ENCODE measurements at places on chromosomes 2 and 18.

- no peak for DNase-seq
Measured at GRCh38 chr2:151560289-151560688, 150.6 kb downstream of the RIF1 start.

DNA sequence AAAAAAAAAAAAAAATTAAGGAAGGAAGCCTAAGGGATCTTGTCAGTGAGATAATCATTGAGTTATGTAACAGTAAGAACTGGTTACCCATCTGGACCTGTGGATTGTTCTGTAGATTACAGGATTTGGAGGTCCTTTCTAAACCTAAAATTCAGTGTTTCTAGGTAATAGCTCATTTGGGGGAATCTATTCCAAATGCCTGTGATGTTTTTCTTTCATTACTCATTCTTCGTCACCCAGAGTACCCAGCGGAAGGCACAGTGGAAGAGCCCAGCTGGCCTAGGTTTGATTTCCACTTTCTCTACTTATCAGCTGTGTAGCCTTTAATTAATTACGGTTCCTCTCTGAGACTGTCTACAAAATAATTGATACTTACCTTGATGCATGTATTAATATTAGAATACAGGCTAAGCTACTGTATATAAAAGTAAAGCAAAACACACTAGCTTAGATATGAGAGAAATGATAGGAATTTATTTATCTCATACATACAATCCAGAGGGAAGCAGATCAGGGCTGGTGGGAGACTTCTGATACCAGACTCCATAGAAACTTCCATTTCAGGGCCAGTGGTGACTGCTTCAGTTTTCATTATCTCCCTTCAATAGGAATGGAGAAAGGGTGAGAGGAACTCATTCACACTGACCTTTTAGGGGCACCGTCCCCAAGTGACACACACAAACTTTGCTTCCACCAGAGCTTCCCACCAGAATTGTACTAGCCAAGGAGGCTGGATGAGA, 115.8 kb upstream of the NOSTRIN start:
- DNase-seq: no peak

- no peak for DNase-seq
Measured at GRCh38 chr2:222525811-222526210, 101.5 kb downstream of the SGPP2 start.

- peak; percentile 42 for DNase-seq
Measured at GRCh38 chr18:79507076-79507545, 111.4 kb downstream of the NFATC1 start.

DNA sequence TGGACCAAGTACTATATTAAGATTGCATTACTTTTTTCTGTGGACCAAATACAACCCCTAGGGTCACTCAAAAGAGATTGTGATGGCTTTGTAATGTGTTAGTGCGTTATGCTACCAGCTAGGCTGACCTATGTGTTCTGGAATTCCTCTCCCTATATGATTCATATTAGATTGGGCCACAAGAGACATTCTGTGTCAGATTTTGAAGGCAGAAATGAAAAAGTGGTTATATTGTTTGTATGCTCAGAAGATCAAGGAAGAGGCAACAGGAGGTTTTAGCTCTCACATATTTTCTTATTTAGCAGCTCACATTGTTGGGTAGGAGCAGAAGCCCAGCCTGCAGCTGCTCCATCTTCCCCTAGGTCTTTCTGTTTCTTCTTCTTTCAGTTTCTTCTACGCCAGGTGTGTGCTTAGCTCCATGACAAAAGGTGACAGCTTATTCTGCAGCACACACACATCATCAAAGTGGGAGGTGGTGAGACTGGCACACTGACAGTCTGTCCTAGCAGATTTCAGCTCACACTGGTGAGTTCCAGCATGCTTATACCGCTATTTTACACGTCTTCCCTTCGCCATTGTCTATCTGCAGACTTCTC, 156.8 kb upstream of the UBE2E3 start:
- no peak for DNase-seq

GRCh38 chr18:76953583-76954233, 131.4 kb downstream of the ZNF236 start:
- DNase-seq: no peak

GRCh38 chr2:83705146-83705545, 753.9 kb downstream of the SUCLG1 start:
- no peak for DNase-seq

GRCh38 chr2:187544371-187545080, 9.7 kb downstream of the TFPI start:
- no peak for DNase-seq

DNA sequence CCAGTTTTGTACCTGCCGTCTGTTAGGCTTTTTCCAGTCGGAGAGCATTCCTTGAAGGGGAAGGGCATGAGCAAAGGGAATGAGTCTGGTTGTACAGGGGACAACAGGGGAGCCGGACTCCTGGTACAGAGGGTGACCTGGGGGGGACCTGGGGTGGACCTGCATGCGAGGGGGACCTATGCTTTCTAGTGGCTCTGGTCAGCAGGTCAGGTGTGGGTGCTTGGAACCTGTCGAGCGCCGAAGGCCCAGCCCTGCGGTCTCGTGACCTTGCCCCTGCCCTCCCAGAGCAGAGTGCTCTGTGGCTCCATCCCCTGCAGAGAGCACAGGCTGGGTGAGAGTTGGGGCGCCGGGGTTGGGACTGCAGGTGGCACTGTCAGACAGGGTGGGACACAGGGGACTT, 96.7 kb upstream of the ASAP2 start:
- DNase-seq: no peak

DNA sequence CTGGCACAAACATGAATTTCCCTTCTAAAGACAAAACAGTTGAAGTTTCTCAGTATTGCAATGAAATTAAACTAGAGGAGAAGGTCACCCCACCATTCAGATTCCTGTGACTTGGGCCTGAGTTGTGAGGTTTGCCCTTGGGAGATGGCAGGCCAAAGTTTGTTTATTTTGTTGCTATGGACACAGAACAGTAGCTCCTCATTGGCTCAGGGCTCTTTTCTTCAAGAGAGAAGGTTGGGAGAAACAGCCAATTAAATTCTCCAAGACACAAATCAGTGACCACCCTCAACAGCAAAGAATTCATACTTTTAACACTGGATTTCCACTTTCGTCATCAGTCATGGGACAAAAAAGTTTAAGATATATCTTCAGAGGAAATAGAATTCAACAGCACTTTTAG, at the start of gene FLACC1:
Gene FLACC1 (minus strand): TSS at position 125 of the 400 bp plus-strand sequence. CDS start 5,941 bp downstream, outside the sequence.
- no peak for DNase-seq

DNA sequence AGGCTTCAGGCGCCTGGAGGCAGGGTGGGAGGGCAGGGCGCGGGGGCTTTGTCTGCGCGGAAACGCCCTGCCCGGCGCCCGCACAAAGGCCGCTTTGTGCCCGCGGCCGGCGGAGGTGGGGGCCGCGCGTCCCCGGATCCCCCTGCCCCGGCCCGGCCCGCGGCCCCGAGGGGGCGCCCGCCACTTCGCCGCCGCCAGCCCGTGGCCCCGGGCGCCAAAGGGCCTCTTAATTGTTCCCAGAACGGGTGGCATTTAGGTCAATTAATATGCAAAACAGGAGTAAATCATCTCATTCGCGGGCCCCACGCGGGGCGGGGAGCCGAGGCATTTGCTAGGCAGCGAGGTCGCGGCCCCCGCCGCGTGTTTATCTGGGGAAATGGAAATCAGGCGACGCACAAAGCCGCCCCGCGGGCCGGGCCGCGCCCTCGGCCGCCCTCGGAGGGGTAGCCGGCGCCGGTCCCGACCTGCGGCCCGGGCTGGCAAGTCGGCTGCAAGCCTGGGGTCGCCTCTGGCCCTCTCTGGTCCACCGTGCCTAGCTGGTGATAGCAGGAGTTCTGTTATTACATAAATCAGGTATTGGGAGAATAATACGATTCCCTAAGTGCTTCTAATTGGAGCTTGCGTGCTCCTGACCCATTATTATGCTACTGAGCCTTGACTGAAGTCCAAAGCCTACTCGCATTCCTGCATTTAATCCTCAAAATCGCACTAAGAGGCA, 148.2 kb upstream of the GLI2 start:
- DNase-seq: no peak

- DNase-seq: no peak
Measured at GRCh38 chr2:22998359-22998758, 386.6 kb upstream of the KLHL29 start.

DNA sequence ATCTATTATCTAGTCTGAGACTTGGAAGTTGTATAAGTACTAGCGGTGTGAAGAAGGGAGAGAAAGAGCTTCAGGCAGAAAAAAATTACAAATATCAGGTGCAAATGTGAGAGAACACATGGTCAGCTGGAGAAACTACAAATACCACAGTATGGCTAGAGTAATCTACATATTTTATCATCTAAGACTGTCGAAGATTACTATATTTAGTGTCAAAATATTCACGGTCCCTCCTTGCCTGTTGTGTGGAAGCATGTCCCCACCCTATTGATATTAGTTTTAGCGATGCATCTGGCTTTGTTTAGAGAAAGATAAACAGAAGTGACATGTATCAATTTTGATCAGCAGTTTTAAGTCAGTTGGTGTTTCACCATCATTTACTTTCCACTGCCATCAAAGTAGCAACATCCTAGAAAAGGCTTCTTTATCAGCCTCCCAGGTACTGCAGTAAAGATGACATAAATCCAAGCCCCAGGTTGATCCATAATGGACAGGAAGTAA, 90.5 kb upstream of the ITGA4 start:
- DNase-seq: no peak

DNA sequence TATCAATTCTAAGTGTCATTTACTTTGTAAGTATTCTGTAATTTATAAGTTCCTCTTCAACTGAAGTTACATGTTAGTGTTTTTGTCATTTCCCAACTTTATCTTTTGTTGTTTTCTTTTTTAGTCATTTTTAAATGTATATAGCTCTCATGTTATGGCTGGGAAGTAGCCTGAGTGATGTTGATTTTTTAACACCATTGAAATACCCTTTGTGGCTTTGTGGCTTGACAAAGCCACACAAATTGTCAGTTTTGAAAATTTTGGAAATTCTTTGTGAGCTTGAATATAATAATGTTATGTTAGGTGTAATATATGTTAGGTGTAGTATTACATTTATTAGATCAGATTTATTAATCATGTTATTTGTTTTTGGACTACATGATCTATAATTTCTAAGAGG, 16.7 kb downstream of the DNAJC10 start:
- DNase-seq: no peak

GRCh38 chr18:51659781-51660180, 462.3 kb upstream of the MEX3C start:
- DNase-seq: no peak

- no peak for DNase-seq
Measured at GRCh38 chr2:16404551-16405300, 260.9 kb downstream of the CYRIA start.

- no peak for DNase-seq
Measured at GRCh38 chr2:225196579-225196978, 154.3 kb upstream of the DOCK10 start.

GRCh38 chr18:78735131-78736014, 244.2 kb upstream of the SALL3 start:
- DNase-seq: no peak

GRCh38 chr18:25979369-25980040, 110.9 kb downstream of the SS18 start:
- DNase-seq: no peak

- DNase-seq: no peak
Measured at GRCh38 chr2:238802957-238803356, 44.9 kb upstream of the TWIST2 start.

- no peak for DNase-seq
Measured at GRCh38 chr2:231334981-231335380, 60.5 kb upstream of the B3GNT7 start.

GRCh38 chr2:134227666-134228065, 26.2 kb upstream of the MGAT5 start:
- no peak for DNase-seq

DNA sequence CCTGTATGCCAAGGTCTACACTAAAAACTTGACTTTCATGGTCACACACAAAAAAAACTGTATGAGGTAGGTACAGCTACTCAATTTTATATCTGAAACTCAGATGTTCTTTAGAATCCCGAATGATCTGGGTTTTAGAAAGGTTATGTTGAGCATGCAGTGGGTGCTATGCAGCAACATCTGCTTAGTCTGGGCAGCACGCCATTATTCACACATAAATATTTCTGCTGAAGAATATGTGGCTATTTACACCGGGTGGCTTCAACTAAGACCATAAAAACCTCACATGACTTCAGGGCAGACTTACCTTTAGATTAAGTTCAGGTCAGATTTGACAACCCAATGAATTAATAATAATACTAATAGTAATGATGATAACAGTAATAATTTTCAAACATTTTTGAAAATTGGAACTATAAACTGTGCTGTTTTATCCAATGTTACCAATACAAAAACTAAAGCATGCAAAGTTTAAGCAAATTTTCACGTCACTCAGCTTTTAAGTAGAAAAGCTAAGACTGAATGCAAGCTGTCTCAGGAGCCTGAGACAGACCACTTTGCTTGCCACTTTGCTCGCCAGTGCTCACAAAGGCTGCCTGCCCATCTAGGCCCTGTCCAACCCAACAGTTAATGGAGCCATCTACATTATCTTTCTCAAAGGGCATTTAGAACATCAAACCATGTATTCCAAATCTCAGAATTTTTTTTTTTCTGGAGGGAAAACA, 292.0 kb downstream of the CNTNAP5 start:
- DNase-seq: no peak

DNA sequence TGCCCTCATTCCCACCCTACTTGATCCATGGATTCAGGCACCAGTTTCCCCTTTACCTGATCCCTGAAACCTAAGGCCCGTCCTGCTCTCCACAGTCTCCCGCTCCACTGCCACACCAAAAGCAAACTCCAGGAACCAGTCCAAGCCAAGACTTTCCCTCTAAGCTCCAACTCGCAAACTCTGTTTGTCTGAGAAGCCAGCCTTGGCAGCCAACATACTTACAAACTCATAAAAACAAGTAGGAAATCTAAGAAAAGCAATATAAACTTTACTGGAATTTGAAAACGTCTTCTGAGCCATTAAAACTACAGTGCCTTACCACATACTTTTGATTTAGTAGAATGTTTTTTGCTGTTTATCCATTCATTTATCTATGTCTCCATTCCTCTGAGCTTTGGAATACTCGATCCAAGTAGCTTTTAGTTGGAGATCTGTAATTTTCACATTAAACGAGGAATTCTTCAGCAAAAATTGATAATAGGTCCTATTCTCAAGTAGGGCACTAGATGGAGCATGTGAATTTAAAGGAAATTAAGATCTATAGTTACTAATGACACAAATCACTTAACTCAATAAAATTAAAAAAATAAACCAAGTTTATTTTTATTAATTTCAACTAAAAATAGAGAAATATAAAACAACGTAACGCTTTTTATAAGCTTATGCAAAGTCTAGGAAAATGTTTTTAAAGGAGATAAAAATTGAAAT, 199.7 kb downstream of the MYO3B start:
- DNase-seq: no peak

- DNase-seq: no peak
Measured at GRCh38 chr18:25189391-25190185, 162.4 kb downstream of the ZNF521 start.

- no peak for DNase-seq
Measured at GRCh38 chr2:203636588-203637470, 69.6 kb upstream of the CD28 start.

Measured in RWPE2 (cell line).